GM23338 (cell line): ENCODE measurements at places on chromosomes 11 and 22.

- DNase-seq, result no peak
These were observed 21.9 kb downstream of the CARS1 start for GRCh38 chr11:3035333-3035732.

- peak; percentile 71 for DNase-seq
These were observed 53.7 kb downstream of the SLC22A12 start for GRCh38 chr11:64644647-64645275.

DNA sequence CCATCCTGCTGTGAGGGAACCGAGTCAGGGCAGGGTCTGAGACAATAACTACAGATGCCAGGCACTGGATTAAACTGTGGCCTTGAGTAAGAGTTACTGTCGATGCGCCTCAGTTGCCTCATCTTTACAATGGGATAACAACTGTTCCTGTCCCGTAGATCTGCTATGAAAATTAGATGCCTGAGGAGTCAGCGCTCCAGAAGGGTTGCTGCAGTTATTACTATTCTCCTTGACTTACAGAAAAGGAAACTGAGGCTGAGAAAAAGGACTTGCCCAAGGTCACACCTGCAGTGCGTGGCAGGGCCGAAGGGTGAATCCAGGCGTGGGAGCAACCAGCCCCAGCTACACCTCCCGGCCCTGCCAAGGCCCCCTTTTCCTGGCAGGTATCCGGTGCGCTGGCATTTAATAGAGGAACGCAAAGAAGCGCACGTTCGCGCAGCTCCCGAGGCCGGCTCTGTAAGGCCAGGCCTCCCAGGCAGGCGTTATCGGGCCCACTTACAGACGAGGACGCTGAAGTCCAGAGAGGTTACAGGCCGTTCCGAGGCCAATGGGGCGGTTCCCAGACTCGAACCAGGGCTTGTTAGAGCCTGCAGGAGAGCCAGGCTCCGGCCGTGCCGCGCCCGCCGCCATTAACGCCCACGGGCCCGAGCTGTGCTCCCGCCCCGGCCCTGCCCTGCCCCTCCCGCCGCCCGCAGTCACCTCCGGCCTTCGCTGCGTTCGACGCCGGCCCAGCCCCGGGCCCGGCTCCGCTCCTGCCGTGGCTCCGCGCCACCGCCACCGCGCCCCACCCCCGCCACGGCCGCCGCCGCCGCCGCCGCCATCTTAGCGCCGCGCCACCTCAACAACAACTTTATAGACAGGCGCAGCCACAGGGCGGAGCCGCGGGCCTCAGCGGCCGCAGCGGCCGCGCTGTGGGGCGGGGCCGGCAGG, at the start of gene C11orf68:
Gene C11orf68, minus strand, starts transcription at position 852 of the 930 bp plus-strand sequence. Its CDS starts 31 bp downstream, at position 821.
- DNase-seq, result peak; percentile 56

DNA sequence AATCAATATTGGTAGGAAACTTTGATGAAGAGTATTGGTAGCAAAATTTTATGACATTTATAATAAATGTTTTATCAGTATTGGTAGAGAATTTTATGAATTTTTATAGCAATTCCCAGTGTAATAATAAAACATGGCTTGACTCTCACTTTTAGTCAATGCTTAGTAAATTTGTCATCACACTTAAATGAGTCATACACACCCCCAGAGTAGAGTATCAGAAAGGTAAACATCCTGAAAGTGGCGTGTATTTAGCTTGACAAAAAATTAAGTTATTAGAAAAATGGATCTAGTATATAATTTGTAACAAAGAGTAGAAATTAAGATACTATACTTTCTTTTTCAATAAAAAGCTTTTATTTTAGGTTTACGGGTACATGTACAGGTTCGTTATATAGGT, 2.6 kb downstream of the MS4A3 start:
- DNase-seq, result no peak
